ENCODE measurements at places on chromosomes 11 and 22.

DNA sequence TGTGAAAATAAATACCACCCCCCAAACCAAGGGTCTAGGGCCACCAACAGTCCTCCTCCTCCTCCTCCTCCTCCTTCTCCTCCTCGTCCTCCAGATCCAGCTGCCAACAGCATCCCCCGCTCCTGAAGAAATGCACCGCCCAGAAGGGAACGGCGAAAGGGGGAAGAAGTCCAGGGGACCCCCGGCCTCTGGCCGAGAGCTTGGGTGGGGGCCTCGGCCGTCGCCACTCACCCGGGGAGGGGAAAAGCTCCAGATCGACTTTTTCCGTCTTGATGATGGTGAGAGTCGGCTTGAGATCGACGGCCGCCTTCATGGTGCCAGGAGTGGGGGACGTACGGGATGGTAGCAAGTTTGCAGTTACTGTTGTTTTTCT lies 65.7 kb downstream of the ETS1 start:
- no peak for DNase-seq

- DNase-seq: peak; percentile 6
Measured at GRCh38 chr11:62025487-62026105, 58.2 kb upstream of the FTH1 start.

DNA sequence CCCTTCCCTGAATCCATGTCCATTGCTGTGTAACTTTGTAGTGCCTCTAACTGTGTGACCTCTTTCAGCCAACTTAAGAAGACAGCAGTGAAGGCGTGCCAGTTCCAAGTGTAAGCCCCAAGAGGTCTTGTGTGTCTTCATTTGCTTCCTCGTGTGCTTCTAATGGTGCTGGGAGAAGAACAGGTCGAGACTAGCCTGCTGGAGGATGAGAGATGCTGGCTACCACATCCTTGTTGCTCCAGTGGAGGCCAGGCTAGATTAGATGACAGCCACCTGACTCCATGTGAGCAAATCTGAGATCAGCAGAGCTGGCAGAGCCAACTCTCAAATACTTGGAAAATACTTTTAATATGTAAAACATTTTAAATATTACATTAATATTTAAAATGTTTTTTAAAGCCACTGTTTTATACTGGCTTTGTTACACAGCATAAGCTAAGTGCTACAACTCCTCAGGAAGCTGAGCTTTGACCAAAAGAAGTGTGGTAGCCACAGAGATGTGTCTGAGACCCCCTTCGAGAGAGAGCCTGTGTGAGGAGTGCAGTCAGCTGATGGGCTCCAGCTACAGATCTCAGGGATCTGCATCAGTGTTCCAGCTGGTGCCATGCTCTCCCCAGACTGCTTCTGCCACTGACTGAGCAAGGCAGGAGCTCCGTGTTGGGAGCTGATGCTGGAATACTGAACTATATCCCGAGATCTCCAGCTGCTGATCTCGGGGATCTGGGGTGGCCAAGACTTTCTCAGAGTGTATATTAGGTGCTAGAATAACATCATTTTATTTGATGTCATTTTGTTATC lies 8.9 kb downstream of the KCNJ11 start:
- DNase-seq: no peak

GRCh38 chr11:86176165-86176884 lies 68.2 kb upstream of the EED start:
- no peak for DNase-seq

- DNase-seq: no peak
Measured at GRCh38 chr22:43723816-43724215, 88.3 kb downstream of the EFCAB6 start.

DNA sequence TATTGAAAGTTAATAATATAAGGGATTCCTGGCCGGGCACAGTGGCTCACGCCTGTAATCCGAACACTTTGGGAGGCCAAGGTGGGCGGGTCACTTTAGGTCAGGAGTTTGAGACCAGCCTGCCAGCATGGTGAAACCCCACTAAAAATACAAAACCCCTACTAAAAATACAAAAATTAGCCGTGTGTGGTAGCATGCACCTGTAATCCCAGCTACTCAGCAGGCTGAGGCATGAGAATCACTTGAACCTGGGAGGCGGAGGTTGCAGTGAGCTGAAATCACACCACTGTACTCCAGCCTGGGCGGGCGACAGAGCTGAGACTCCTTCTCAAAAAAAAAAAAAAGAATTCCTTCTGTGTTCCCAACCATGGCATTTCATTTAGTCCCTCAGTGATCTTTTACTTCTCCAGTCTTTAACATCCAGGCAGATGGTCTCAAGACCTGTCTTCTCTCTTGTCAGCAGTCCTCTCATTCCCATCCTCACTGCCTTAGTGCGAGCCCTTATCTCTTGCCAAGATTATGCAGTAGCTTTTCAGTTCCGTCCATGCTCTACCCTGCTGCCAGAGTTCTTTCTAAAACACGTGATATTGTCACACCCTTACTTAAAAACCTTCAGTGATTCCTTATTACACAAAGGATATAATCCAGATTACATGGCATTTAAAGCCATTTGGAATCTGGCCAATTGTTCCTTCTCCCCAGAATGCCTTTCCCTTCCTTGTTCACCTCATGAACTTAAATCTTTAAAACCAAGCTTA lies 17.9 kb downstream of the RTN3 start:
- no peak for DNase-seq

- peak; percentile 21 for DNase-seq
Measured at GRCh38 chr22:35400501-35400790, 506 bp downstream of the MCM5 start.

- DNase-seq: no peak
Measured at GRCh38 chr11:18791969-18792628, 501 bp upstream of the PTPN5 start.

- no peak for DNase-seq
Measured at GRCh38 chr11:104907521-104908185, 9.4 kb upstream of the CASP12 start.

DNA sequence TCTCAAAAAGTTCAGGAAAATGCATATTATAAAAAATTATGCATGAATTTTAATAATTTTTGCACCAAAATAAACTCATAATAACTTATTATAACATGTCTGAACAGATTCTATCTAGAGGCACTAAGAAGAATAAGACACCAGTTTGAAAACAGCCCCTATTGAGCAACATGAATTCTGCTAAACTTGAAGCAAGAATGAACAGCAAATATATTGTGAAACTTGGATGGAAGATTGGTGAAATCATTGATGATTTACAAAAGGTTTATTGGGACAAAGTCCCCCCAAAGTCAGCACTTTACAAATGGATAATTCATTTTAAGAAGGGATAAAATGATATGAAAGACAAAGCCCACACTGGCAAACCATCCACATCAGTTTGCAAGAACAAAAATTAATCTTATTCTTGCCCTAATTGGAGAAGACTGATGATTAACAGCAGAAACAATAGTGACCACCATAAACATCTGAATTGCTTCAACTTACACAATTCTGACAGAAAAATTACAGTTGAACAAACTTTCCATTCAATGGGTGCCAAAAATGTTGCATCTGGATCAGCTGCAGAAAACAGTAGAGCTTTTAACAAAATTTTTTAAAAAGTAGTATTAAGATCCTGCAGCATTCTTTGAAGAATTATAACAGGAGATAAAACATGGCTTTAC lies 257.5 kb upstream of the FAT3 start:
- no peak for DNase-seq

- DNase-seq: no peak
Measured at GRCh38 chr11:29279716-29280115, 737.1 kb downstream of the KCNA4 start.

GRCh38 chr22:32846780-32847491 lies 45.4 kb downstream of the TIMP3 start:
- DNase-seq: no peak

DNA sequence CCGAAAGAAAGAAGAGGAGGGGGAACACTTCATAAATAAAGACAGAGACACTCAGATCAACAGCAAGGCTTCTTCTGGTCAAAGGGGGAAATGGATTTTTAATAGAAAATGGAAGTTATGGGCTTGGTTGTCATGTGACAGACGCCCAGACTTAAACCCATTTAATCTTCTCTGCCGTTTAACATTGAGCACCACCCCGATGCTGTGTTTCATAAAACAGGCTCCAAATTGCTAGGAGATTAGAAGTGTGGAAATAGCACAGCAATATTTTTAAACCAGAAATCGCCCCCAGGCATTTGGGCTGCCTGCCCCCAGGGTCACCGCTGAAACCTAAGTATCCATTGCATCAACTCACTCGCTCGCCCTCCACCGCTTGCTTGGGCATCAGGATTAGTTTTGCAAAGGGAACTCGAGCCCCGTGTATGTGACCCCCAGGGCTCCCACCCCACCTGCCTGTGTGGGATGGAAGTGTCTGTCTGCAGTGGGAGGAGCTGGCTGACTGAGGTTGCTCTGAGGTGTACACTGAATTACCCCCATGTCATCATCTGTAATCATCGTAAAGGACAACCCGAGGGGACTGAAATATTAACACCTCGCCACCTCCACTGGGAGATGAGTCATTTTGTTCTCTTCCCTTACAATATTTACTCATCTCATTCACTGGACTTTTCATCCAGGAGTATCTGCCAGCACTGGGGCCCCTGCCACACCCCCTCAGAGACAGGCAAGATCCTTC lies 10.7 kb downstream of the DSCAML1 start:
- no peak for DNase-seq

DNA sequence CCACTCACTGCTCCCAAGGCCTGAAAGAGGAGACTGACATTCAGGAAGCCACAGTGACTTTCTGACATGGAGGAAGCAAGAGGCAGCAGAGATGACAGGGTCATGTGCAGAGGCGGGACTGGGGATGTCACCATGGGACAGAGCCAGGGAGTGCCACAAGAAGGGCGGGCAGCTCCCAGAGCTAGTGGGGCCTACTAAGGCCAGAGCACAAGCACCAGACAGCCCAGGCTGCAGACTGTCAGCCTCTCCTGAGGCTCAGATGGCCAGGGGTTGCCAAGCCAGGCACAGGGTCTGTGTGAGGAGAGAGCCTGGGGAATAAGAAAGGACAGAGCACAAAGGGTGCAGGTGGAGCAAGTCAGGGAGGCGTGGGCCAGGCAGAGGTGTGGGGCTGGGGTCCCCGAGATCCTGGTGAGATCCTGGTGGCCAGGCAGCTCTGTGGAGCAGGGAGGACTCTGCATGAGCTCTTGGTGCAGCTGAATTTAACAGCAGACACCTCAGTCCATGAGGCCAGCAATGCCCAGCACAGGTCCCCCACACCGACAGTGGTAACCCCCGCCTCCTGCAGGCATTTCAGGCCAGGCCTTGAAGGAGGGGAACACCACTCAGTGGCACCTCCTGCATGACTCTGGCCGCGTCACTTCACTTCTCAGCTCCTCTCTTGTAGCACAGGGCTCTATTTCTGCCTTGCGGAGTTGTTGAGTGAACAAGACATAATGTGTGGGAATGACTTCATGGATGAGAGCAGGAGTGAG lies 52.3 kb downstream of the SGSM3 start:
- no peak for DNase-seq

DNA sequence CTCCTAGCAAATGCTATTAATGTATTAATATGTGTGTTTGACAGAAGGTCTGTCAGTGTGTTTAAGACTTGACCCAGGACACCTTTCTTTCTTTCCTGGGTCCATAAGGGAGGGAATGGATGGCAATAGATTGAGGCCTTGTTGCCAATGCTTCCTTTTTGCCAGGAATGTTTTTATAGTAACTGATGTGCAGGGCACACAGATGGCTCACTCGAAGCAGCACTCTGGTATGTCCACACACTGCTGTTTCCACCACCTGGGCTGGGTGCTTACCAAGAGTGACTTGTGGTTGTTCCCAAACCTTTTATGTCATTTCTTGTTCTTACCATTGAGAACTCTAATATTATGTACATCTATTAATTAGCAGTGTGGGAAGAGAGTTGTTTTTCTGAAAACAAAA lies 396.9 kb upstream of the SYN3 start:
- DNase-seq: no peak

DNA sequence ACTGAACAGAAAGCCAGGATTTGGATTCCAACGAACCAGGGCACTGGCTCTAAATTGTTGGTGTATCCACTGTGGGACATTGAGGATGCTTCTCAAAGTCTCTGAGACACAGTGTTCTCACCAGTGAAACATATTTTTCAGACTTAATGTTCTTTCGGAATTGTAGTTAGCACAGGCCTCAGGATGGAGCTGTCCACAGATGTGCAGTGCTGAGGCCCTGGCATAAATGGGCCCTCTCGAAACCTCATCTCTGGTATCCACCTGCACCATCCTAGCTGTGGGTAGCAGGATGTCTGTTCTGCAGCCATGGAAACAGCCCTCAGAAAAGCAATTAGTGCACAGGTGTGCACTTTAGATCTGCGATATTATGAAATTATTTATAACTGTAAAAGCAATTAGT lies 656.8 kb downstream of the TBC1D22A start:
- DNase-seq: no peak

- DNase-seq: no peak
Measured at GRCh38 chr11:12399355-12399754, 22.0 kb downstream of the PARVA start.

- DNase-seq: no peak
Measured at GRCh38 chr11:61453695-61454094, 23.8 kb downstream of the SDHAF2 start.

DNA sequence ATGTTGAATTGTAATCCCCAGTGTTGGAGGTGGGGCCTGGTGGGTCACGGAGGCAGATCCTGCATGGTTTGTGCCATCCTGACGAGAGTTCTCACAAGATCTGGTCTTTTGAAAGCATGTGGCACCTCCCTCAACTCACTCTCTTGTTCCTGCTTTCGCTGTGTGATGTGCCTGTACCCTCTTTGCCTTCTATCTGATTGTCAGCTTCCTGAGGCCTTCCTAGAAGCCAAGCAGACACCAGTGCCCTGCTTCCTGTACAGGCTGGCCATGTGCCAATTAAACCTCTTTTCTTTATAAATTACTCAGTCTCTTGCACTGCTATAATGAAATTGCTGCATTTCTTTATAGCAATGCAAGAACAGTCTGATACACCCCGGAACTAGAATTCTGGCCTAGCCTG lies 13.1 kb downstream of the PTPN5 start:
- no peak for DNase-seq

- DNase-seq: no peak
Measured at GRCh38 chr11:95379479-95379878, 148.5 kb upstream of the SESN3 start.

- DNase-seq: no peak
Measured at GRCh38 chr11:132844956-132845696, 687.2 kb downstream of the OPCML start.

GRCh38 chr22:38694940-38695339 lies 5.8 kb downstream of the JOSD1 start:
- DNase-seq: no peak

GRCh38 chr11:111410951-111411350 lies 31.9 kb upstream of the POU2AF1 start:
- DNase-seq: no peak

GRCh38 chr11:113048820-113049768 lies 87.9 kb downstream of the NCAM1 start:
- no peak for DNase-seq

DNA sequence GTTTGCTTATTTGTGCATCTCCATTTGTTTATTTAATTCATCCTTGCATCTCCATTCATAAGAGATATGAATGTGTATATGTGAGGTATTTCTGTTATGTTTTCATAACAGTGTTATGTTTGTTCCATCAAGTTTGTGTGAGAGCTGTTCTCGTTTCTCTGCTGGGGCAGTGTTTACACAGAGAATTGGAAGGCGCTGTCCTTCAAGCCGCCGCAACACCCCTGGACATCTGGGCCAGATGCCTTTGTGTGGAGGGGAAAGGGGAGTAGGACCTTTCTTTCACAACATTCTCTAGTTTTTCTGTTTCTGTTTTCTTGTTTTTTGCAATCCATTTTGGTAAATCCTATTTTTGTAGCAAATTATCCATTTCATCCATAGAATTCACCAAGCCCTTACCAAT lies 7.0 kb upstream of the TM7SF2 start:
- DNase-seq: no peak

- no peak for DNase-seq
Measured at GRCh38 chr11:11710556-11710955, 88.8 kb upstream of the GALNT18 start.

- DNase-seq: no peak
Measured at GRCh38 chr11:3167143-3168119, 2.3 kb upstream of the OSBPL5 start.
